ENCODE measurements at places on chromosomes 4 and X.

GRCh38 chr4:177759729-177760128 lies 317.5 kb upstream of the AGA start:
- no peak for DNase-seq

DNA sequence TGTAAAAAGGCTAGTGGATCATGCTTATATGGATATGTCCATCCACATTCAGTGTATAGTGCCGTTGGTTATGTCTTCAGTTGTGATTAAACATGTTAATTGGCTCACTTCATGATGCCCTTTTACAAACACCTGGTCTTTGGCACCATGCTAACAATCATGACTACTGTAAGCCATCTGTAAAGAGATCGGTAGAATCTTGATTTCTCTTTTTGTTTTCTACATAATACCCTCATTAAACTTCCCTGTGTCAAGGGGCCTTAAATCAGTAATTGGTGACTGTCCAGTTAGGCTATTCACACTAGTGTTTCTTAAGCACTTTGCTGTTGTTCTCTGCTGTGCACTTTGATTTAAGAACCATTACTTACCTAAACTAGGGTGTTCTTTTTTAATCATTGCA lies 475.2 kb downstream of the RPA4 start:
- DNase-seq = no peak

- DNase-seq = no peak
These were observed 11.6 kb upstream of the CTBP1 start for GRCh38 chr4:1260418-1261106.

DNA sequence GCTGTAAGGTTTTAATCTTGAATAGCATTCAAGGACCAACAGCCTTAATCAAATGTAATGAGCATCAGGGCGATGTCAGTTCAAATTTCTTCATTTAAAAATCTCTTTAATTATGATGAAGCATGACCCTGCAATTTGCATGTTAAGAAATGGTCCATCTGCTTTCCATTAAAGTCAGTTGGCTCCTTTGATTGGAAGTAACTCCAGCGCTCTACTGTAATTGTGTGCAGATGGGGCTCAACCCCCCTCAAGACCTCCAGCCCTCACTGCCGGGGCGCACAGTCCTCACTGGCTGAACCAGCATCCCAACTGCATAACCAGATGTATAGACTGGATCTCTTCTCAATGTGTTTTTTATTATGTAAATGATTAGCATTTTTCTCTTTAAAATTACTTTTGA lies 126.9 kb downstream of the VCX3B start:
- DNase-seq = no peak
